ENCODE measurements at places on chromosomes 6 and 20. TPM values are rescaled to one million over a fixed set of nuclear protein-coding genes. Genes with fewer than 3 reads are reported as not detected.

DNA sequence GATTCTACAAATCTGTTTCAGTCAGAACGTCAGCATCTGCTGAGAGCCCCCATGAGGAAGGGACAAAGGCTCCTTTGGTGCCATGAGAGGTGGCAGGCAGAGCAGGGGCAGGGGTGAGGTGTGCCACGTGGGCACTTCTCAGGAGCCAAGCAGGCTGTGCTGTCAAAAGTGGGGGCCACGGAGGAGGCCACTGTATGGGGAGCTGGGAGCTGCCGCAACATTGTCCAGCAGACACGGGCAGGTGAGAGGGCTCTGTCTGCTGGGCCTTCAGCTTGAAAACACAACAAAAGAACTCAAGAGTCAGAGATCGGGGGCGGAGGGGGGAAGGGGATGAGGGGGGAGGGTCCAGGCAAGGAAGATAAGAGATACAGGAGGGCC, 21.6 kb upstream of the FOXP4 start:
- DNase-seq: no peak

GRCh38 chr6:90612313-90612680, 25.4 kb upstream of the MAP3K7 start:
- DNase-seq: no peak

DNA sequence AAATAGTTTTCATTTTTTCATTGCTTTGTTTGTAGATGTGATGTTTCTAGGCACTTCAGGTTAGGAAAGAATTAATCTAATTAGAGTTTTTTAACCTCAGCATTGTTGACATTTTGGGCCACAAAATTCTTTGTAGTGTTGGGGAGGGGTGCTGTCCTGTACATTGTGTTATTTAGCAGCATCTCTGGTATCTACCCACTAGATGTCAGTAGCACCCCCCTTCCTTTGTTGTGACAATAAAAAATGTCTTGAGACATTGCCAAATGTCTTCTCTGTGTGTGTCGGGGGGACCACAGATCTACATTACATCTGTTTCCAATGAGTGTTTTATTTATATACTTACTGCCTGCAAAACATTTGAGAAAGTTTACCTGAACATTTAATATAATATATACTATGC, 45.6 kb downstream of the EYA4 start:
- DNase-seq: no peak

DNA sequence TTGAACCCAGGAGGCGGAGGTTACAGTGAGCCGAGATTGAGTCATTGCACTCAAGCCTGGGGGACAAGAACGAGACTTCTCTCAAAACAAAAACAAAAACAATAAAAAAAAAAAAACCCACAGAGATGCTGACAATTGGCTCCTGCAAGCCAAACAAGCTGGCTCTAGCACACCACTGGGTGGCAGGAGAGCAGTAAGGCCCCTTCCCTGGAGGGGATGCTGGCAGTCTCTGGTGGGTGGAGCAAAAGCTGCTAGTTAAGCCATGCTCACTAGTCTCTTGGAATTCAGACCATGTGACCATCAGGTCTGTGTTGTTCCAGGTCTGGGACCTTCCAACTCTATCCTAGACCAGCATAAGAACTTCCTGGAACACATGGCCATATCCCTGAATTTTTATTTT, 18.9 kb upstream of the DSN1 start:
- DNase-seq: no peak

DNA sequence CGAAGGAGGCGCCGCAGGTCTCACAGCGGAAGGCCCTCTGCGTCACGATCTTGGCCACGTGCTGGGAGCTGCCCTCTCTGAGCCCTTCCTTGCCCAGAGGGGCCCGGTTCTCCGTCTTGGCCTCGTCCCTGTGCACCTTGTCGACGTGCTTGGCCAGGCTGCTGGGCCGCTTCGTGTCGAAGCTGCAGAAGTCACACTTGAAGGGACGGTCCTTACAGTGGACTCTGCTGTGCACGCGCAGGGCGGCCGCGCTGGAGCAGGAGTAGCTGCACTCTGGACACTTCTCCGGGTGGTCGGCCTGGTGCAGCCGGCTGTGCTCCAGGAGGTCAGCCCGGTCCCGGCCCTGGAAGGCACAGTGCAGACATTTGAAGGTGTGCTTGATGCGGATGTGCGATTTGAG, 106.9 kb downstream of the ZFP64 start:
- DNase-seq: no peak

DNA sequence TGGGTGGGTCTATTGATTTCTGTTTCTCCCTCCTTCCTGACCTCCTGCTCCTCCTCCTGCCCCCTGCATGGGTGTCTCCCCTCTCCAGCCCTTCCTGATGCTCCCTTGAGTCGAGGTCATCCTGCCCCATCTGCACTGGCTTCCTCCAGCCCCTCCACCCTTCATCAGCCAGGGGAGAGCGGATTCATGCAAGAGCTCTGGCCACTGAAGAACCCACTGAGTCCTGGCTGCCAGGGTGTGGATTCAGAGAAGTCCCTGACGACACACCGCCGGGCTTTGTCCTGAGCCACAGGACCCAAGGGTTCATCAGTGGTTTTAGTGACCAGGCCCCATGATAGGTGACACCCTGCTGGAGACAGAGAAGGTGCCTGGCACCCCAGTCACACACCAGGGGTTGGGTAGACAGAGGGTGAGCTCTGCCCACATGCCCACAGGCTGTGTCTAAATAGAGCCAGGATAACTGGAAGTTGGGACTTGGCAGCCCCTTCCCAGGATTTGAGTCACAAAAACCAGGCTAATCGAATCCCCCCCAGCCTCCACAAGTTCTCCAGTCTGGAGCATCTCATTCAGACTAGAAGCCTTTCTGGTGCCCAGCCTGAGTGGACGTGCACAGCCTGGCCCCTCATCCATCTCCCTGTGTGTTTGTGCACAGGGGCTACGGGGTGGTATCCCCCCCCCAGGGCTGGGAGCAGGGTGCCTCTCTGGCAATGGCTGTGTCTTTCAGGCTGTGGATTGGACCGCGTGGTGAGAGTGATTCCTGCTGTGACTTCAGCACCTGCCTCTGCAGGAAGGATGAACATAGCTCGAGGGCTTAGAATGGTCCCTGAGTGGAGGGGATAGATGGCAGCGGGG, 1.2 kb downstream of the GFRA4 start:
- no peak for DNase-seq

- DNase-seq: no peak
Measured at GRCh38 chr20:45987108-45987780, 15.2 kb upstream of the ZNF335 start.

GRCh38 chr6:11535801-11536230, 1.7 kb upstream of the TMEM170B start:
- DNase-seq: no peak

- no peak for DNase-seq
Measured at GRCh38 chr6:6927521-6928361, 180.0 kb upstream of the RREB1 start.

DNA sequence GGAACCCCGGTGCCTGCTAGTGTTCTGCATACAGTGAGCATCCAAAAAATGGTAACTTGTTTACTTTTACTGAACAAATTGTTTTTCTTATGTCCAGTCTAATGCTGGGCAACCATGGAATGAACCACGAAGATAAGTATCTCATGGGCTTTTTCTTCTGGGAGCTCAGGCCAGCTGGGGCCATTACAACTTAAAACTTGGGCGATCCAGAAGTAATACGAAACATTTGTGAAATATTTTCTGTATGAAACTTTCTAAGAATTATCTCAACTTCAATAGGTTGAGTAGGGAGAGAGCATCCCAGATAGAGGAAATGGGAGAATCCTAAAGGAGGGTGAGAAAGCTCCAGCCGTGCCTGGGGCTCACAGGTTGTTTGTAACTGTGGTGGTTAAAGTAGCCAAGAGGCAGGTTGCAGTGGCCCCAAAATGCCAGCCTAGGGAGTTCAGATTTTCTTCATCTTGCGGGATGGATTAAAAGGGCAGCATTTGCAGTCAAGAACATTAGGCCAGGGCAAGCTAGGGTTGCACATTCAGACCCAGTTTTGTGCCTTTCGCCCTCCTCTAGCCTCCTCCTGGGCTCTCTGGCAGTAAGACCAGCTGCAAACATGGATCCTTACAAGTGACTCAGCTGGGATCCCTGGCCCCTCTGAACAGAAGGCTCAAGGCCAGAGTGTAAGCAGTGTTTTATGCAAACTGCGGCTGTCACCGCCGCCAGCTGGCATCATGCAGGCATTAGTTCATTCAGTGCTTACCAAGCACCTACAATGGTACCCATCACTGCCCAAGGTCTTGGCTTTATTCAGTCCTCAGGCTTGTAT, 41.5 kb downstream of the ELMO2 start:
- DNase-seq: no peak

GRCh38 chr6:142207265-142207877, 60.3 kb downstream of the VTA1 start:
- DNase-seq: no peak

The PAK5 gene
- polyA plus RNA-seq: 0.14 TPM

The SLC17A3 gene
- not detected for polyA plus RNA-seq

The DLL1 gene
- polyA plus RNA-seq: 17.1 TPM

The LYRM4 gene
- polyA plus RNA-seq: 20.4 TPM

The CTCFL gene
- polyA plus RNA-seq: 0.22 TPM

The EYA2 gene
- 1.5 TPM for polyA plus RNA-seq

The TUBB gene
- 663 TPM for polyA plus RNA-seq

The GNRH2 gene
- polyA plus RNA-seq: 0.19 TPM

The SNAP25 gene
- polyA plus RNA-seq: 3.6 TPM

The FARS2 gene
- 10.3 TPM for polyA plus RNA-seq

The TMEM244 gene
- polyA plus RNA-seq: 0.27 TPM
